ENCODE measurements at places on chromosomes 6 and 20.

- DNase-seq: no peak
Measured at GRCh38 chr6:43339168-43339567, 30.3 kb downstream of the ZNF318 start.

DNA sequence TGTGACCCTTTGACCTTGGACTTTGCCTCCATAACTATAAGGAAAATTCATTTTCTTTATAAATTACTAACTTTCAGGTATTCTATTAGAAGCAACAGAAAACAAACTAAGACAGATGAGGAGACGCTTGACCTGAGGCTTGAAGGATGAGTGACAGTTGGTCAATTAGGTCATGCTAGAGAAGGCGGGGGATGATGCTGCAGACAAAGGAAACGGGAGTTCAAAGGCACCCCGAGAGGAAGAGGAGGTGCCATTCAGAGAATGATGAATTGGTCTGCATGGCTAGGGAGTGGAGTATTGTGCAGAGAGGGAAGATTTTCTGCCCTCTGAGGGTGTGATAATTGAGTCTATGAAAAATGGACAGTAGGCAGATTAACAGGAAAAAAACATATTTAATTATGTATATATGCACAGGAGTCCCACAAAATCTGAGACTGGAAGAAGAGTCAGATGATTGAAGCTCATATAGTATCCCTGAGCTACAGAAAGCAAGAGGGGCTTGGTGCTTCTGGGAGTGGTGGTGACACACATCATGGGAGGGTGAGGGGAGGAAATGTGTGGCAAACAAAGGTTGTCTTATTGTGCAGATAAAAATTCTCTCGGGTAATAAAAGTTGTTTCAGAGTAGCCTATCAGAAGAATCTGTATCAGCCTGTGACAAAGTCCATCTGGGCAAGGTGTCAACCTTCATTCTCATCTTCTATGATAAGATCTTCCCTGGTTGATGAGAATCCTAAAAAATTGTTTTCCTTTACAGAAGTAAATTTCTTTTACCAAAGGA is 20.4 kb upstream of the FUCA2 start:
- DNase-seq: no peak

DNA sequence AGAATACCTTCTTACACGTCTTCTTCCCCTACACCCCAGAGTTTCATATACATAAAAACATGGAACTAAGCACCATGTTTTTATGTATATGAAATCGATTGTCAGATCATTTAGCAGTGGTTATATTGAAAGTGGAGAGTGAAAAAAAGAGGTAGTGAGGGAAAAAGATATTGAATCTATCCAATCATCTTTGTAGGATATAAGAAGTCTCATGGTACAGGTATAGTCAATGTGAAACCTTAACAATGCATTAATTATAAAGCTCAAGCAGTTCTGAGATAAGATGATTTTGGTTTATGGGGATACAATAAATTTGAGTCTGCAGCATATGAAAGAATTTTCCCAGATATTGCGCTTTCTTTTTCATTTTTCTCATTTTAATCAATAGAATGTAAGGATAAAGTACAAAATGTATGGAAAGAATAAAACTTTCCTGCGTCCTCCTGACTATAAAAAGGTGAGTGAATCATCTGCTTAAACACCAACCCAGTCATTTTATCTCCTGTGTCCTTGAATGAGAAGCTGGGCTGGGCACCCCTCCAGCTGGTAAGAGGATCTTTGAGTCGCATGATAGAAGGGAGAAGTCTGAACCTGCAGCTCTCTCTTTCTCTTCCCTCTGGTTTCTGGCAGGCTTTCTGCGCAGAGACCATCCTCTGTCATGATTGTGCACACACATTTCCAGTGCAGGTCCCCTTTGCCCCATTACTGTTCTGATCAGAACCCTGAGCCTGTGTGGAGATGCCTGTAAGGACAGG is 28.1 kb upstream of the AKIRIN2 start:
- DNase-seq: peak; percentile 32

DNA sequence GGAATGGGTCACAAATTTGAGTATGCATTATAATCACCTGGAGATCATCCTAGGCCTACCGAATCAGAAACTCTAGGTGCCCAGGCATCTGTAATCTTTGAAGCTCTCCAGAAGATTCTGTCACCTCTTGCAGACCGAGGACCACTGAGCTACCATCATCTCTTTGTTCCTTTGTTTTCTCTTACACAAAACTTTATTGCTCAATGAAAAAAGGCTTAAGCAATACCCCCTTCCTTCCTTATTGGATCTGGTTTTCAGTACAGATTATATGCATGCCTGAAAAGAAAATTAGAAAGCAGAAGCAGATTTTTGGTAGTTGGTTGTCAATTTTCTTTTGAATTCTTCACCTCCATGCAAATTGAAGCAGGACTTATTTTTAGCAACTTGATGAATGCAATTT is 31.3 kb downstream of the STX11 start:
- no peak for DNase-seq

DNA sequence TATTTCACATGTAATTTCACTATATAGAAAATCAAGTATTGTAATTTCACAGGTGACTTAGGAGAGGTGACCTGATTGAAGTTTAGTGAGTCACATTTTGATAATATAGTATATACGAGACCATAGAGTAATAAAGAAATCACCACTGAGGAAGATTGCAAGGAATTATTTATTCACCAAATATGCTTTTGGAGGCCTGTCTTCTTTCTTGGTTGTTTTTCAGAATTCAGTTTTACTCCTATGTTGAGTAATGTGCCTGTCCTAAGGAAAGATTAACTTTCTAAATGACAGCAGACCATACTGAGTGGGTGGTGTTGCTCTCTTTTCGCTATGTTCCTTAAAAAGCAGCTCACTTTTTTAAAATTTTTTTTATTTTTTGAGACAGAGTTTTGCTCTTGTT is 87.5 kb upstream of the FOXO3 start:
- DNase-seq: no peak

GRCh38 chr6:44487586-44487985 is 100.1 kb downstream of the CDC5L start:
- no peak for DNase-seq

- DNase-seq: no peak
Measured at GRCh38 chr6:74161380-74161779, 465.4 kb downstream of the CD109 start.

DNA sequence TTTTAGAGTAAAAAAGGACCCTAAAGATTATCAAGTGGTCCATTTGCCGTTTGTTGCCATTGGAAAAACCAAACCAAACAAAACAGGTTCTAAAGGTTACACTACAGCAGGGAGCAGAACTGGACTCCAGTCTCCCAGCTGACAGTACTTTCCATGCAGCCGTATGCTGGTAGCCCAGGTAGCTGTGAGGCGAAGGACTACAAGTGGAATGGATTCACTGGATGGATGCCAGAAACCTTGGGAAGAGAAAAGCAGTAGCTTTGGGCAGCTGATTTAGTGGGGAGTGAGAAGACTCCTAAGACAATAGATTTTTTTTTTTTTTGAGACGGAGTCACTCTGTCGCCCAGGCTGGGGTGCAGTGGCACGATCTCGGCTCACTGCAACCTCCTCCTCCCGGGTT is 88.3 kb downstream of the SASH1 start:
- DNase-seq: no peak

DNA sequence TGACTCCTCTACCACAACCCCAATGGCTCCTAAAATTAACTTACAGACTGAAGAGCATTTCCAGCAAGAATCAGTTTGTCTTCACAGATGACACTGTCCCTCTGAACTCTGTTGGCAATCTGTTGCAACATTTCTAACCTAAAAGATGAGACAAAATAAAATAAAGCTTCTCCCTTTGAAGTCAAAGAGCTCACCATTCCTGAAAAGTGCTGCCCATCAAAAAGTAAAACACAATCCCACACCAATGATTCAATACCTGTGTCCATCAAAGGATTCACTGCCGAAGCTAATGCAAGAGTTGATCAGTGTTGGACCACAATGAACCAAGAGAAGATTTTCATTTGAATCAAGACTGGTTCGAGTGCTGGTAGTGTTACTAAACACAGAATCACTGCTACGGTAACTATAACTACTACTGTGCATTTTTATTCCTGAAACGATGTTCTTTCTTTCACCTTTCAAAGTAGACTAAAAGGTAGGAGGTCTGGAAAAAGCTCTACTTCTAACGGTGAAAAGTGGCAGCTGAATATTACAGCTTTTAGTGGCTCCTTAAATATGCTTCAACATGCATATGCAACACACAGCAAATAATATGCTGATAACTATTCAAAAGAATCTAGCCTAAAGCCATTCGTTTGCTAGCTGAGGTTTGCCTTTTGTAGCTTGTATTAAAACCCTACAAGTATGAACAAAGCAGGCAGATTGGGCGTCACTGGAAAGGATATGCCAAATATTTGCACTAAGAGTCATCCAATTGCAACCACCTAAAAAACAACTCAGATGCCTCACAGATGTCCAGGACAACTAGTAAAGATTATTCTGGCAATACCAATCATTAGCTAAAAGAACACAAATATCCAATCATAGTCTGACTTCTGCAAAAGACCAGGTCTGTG is at the start of gene DST:
Gene DST (minus strand): TSS at position 524 of the 896 bp plus-strand sequence.
- no peak for DNase-seq

DNA sequence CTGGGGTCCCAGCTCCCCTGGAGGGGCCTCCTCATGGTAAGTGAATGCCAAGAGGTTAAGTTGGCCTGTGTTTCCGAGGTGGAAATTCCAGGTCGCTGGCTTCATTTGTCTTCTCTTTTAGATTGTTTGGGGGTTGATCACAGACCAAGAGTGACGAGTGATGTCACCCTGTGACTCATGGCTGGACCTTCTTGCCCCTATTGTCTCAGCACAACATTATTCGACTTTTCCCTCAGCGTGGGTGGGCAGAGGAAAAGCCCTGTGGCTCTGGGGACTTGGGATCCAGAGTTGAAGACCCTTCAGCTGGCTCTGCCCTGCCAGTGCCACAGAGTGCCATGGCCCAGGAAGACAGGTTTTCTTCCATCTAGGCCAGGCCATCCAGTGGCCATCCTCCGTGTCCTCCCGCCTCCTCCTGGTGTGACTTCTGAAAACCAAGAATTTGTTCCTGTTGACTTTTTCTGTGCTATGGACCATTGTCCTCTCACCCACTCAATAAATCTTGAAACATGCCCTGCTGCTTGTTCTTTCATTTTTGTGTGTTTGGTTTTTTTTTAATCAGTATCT is 15.4 kb upstream of the SNHG17 start:
- DNase-seq: no peak

DNA sequence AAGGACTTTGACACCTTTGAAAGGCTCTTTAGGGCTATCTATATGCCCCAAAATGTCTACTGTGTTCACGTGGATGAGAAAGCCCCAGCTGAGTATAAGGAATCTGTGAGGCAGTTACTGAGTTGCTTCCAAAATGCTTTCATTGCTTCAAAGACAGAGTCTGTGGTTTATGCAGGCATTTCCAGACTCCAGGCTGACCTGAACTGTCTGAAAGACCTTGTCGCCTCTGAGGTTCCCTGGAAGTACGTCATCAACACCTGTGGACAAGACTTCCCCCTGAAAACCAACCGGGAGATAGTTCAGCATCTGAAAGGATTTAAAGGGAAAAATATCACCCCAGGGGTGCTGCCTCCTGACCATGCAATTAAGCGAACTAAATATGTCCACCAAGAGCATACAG is 65.2 kb downstream of the GCNT2 start:
- no peak for DNase-seq

DNA sequence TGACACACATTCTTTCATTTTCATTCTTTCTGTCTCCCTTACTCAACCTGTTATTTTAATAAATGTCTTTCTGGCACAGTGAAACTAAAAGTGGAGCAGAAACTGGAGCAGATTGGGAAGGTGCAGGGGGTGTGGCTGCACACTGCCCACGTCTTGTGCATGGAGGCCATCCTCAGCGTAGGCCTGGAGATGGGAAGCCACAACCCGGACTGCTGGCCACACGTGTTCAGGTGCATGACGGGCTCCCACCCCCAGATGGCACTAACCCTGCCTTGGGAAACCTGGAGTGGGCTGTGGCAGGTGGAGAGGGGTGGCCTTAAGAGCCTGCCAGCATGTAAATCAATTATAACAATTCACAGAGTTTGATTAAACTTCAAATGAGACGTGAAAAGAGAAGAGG is 71.4 kb upstream of the PBOV1 start:
- DNase-seq: no peak

DNA sequence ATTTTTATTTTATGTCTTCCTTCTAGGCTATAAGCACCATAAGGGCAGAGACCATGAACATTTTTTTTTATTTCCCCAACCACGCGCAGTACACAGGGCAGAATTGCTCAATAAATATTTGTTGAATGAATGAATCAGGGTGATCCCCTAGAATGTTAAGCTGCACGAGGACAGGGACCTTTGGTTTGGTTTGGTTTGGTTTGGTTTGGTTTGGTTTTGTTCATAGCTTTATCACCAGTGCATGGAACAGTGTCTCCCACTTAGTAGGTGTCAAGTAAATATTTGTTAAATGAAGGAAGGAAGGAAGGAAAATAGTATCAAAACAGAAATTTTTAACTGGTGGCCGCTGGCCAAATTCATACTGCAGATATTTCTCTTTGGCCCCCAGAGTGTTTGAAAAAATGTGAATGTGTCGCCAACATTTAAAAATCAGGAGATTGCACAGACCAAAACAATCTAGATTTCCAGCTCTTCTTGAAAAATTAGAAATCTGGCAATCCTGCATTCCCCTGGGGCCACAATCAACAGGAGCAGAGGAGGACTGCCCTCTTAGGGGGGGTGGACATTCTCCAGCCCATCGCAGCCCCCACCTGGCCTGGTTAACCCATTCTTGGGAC is 205.3 kb downstream of the EYA2 start:
- no peak for DNase-seq

GRCh38 chr20:6074145-6074561 is 20.3 kb upstream of the LRRN4 start:
- DNase-seq: no peak

- DNase-seq: no peak
Measured at GRCh38 chr20:472137-472846, 10.0 kb upstream of the TBC1D20 start.

GRCh38 chr6:166567107-166567506 is 19.4 kb downstream of the RAMACL start:
- no peak for DNase-seq

DNA sequence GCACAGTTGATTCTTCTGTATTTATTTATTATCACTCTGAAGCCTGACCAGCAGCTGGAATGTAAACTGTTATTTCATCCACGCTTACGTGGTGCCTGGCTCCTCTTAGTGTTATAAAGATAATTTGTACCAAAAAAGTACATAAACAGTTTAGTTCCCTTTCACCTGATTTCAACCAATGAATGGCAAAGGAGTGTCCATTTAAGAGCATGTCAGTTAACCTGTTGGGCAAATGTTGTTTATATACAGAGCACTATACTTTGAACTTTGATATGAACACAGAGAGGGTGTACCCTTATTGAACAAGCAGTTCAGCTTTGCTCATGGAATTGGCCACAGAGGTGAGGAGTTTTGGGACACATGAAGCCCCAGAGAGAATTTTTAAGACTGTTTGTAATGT is 7.2 kb upstream of the CTCFL start:
- DNase-seq: no peak

GRCh38 chr20:59537991-59538390 is 66.3 kb upstream of the PHACTR3 start:
- no peak for DNase-seq

GRCh38 chr6:16657768-16658167 is 103.5 kb downstream of the ATXN1 start:
- DNase-seq: no peak

- DNase-seq: no peak
Measured at GRCh38 chr6:43766964-43767461, 3.0 kb upstream of the VEGFA start.

GRCh38 chr6:110520992-110521543 is 44.7 kb upstream of the SLC22A16 start:
- no peak for DNase-seq

GRCh38 chr20:47205577-47206123 is 150.8 kb downstream of the ZMYND8 start:
- DNase-seq: peak; percentile 63
